ENCODE measurements at places on chromosomes 6 and 20. TPM values are rescaled to one million over a fixed set of nuclear protein-coding genes. Genes with fewer than 3 reads are reported as not detected.

The CNKSR3 gene
- total RNA-seq: 2.1 TPM

DNA sequence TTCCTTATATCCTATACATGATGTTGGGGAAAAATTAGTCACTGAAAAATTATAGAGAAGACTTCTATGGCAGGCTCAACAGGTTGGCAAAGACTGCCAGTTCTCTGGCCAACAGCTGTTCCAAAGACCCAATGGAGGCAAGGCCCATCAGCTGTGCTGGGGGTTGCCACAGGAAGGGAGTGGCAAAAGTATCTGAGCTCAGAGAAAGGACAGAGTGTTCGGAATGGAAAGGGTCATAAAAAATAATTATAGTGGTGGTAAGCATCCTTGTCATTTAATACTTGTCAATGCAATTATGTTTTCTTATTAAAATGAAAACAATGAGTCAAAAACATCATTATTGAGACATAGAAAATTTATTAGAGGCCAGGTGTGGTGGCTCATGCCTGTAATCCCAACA lies 36.1 kb downstream of the FASTKD5 start:
- H3K36me3 ChIP-seq: no peaks in the 10 kb centered on the region
- no peak overlapping the region for H3K27ac ChIP-seq
- H3K27me3 ChIP-seq: no peaks in the 10 kb centered on the region
- H3K4me1 ChIP-seq: no peaks in the 10 kb centered on the region

DNA sequence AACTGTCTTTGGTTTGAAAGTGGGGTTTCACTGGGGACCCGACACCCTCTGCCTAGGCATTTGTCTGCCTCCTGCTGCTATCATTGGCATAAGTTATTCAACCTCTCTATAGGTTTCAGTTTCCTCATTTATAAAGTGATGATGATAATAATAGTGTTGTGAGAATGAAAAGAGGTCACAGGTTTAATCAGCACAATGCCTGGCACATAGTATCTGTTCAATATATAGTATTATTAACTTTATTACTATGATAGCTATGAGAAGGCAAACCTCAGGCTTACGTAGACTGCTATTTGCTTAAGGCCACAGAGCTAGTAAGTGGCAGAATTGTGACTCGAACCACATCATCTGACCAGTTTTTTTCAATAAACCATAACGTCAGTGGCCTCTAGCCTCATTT lies 256.8 kb downstream of the CDKAL1 start:
- no peak for DNase-seq
- no peaks in the 10 kb centered on the region for H3K4me1 ChIP-seq
- no peaks in the 10 kb centered on the region for H3K27me3 ChIP-seq
- no peak overlapping the region for H3K27ac ChIP-seq

The LPIN3 gene
- total RNA-seq: 20.8 TPM

The PRRT1 gene
- 1.3 TPM for total RNA-seq

- no peak for DNase-seq
- peak overlapping the region; percentile 53 for H3K27ac ChIP-seq
- H3K36me3 ChIP-seq: no peaks in the 10 kb centered on the region
These were observed 113.9 kb downstream of the FYN start for GRCh38 chr6:111759331-111759835.

DNA sequence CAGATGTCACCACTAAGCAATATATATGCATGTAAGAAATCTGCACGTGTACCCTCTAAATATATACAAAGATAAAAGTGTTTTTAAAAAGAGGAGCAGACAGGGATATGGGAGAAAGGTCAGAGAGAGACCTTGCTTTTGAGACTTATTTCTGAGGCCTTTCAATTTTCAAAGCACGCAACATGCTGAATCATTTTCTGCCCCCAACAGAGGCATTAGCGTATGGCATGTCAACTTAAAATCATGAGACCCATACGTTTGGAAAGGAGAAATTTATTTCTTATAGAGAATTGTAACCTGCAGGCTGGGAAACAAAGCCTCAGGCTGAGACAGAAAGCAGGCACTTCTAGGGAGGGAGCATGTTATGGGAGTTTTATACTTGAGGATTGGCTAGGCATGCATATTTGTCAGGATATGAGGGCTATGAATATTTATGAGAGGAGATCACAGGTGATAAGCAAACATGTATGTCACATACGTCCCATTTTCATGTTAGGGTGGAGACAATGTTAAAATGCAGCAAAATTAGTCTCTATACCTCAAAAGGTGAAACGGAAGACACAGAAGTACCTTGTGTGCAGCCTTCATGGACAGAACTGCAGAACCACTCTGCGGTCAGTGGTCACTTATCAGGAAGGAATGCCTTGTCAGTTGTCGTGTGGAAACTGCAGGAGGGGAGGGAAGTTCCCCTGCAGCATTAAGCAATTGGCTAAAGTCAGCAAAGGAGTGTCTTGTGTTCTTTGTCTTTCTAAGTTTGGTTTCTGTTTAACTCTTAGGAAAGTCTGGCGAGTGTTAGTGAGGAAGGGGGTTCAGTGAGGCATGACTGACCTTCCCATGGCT lies 6.3 kb upstream of the GABRR2 start:
- H3K27me3 ChIP-seq: no peaks in the 10 kb centered on the region
- no peak for DNase-seq
- H3K36me3 ChIP-seq: no peaks in the 10 kb centered on the region
- H3K27ac ChIP-seq: no peak overlapping the region
- H3K4me1 ChIP-seq: no peaks in the 10 kb centered on the region

- peaks cover 31% of the 10 kb centered on the region for H3K4me1 ChIP-seq
- H3K4me3 ChIP-seq: peak overlapping the region; percentile 57
- H3K36me3 ChIP-seq: no peaks in the 10 kb centered on the region
- DNase-seq: no peak
These were observed 868 bp upstream of the SLC2A4RG start for GRCh38 chr20:63738687-63739129.

The DPPA5 gene
- not detected for total RNA-seq

- H3K4me3 ChIP-seq: no peak overlapping the region
- H3K27ac ChIP-seq: no peak overlapping the region
These were observed 74.1 kb downstream of the SLC35B3 start for GRCh38 chr6:8361259-8361658.

- H3K27ac ChIP-seq: no peak overlapping the region
- no peak for DNase-seq
- H3K27me3 ChIP-seq: no peaks in the 10 kb centered on the region
- H3K4me3 ChIP-seq: no peak overlapping the region
These were observed 98.5 kb downstream of the INSM1 start for GRCh38 chr20:20466341-20466879.

DNA sequence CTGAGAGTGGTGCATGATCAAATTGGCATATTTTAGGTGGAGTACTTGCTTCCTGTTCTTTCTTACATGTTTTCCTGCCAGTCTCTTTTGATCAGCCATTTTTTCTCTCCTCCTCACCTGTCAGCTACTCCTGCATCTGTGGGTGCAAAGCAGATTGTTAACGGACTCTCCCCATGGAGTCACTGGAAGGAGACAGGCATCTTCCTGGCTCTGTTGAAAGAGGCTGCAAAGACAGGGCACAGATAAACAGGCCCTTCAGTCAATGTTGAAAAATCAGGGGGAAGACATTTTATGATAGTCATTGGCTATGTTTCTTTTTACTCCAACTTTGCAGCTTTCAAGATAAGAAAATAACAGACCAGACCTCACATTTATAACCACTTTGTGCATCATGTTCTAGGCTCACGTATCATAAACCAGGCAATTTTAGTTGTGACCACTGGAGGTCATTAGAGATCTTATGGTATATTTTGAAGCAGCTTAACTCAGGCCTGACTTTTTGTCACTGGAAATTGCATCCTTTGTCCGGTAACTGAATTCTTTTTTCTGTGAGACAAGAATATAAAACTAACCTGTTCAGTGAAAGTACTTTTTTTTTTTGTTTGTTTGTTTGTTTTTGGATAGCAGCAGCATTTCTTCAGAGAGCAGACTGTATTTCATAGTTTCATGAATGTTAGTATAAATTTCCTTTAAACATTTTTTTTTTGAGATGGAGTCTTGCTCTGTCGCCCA lies 20.1 kb downstream of the ECT2L start:
- H3K4me3 ChIP-seq: no peak overlapping the region
- H3K27me3 ChIP-seq: no peaks in the 10 kb centered on the region
- peak overlapping the region; percentile 92 for H3K27ac ChIP-seq
- no peaks in the 10 kb centered on the region for H3K4me1 ChIP-seq
- no peak for DNase-seq

DNA sequence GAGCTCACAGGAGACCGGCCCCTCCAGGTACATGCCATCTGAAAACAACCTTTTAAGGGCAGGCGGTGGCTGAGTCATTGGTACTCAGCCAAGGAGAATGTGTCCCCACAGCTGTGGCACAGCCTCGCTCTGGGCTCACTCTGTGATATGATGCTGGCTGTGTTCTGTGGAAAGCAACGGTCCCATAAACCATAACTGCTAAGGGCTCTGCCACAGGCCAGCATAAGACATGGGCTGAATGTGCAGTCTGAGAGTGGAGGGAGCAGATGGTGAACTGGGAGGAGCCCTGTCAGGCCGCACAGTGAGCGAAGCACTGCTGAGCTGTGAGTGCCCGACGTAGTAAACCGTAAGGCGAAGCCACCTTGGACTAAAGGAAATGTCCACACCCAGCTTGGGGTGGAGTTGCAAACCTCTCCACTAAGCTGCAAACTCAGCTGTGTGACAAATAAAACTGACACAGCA lies 375.8 kb downstream of the THBS2 start:
- H3K36me3 ChIP-seq: no peaks in the 10 kb centered on the region
- DNase-seq: no peak
- H3K27me3 ChIP-seq: peaks cover 6% of the 10 kb centered on the region
- no peak overlapping the region for H3K4me3 ChIP-seq
- no peak overlapping the region for H3K27ac ChIP-seq

DNA sequence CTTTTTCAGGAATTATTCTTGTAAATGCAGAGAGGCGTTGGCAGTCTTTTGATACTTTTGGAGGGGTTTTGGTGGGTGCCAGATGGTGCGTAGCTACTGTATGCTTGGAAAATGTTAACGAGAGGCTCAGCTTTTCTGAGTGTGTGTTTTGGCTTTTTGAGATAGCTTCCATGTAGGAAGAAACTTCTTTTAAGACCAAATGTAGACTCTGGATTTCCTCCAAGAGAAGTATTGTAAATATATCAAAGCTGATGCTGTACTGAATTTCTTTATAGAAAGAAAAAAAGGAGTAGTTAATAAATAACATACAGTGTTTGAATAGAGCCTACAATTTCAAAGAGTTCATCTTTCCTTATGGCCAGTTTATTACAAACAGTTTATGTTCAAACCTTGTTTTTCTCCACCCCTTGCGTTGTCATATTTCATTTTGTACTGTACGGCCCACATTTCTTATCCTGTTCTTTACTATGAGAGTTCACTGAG lies 16.7 kb downstream of the TIAM2 start:
- H3K36me3 ChIP-seq: no peaks in the 10 kb centered on the region
- H3K27ac ChIP-seq: no peak overlapping the region
- no peak overlapping the region for H3K4me3 ChIP-seq
- no peaks in the 10 kb centered on the region for H3K27me3 ChIP-seq
- no peaks in the 10 kb centered on the region for H3K4me1 ChIP-seq

The HLA-DOA gene
- total RNA-seq: 3.3 TPM

DNA sequence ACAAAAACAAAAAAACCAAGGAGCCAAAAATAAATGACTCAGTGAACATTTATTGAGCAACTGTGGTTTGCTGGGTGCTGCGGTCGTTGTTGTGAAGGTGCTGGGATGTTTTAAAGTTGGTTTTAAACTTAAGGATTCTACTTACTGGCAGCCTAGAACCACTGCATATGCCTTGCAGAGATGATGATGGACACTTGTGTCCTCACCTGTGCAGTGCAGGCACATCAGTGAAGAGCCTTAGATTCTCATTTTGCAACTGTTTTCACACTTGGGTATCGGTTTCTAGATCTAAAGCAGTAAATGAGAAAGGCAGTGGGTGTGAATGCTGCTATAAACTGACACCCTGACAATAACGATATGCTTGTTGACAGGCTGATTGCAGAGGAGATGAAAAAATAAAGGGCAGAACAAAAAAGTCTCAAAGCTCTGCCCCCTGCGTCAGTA lies 68.8 kb downstream of the UTRN start:
- H3K27me3 ChIP-seq: no peaks in the 10 kb centered on the region
- H3K4me1 ChIP-seq: peaks cover 11% of the 10 kb centered on the region
- DNase-seq: no peak
- H3K27ac ChIP-seq: no peak overlapping the region
- no peak overlapping the region for H3K4me3 ChIP-seq

The SEC23B gene
- total RNA-seq: 57.7 TPM

DNA sequence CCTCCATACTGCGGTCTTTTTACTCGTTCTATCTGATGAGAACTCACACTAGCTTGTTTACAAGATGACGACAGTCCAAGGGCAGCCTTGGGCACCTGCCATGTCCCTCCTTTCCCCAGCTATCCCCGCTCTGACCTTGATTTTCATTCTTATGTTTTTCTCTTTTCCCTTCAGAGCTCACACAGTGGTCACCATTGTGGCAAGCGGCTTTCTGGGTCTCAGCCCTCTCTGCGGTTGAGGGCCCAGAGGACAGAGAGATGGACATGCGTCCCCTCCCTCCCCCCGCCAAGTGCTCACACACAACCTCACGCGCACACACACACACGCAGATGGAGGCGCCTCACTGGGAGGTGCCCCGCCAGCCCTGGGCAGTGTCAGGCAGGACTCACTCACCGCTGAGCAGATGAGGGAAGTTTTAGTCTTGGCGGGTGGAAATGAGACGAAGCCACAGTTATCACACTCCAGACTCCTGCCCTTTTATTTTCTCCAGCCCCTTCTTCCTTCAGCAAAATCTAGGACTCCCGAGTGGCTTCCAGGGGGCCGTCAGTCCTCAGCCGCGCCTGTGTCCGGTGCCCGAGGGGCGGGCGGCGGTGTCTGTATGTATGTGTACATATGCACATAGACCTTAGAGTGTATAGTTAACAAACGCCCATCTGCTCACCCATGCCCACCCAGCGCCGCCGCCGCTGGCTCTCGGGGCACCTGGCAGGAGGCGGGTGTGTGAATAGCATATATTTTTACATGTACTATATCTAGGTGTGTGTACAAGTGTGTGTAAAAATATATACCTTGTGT lies 13.8 kb upstream of the MYL9 start:
- H3K27me3 ChIP-seq: no peaks in the 10 kb centered on the region
- peaks cover 6% of the 10 kb centered on the region for H3K36me3 ChIP-seq
- H3K4me3 ChIP-seq: no peak overlapping the region
- DNase-seq: no peak

The MLN gene
- not detected for total RNA-seq

DNA sequence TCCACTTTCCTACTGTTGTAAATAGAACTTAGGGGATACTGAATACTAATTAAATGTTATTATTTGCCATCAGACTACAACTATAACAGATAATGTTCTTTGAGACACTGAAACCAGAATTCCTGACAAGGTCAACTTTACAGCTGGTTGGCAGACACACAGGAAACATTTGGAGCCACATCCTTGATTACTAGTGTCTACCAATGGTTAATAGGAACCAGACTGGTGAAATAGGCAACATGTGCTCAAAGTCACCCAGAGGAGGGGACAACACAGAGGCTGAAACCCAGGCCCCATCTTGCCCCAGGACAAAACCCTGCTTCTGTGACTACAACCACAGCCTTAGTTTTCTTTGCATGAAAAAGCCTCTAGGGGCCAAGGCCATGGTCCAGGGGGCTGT lies 47.8 kb upstream of the NT5E start:
- no peak overlapping the region for H3K4me3 ChIP-seq
- no peaks in the 10 kb centered on the region for H3K27me3 ChIP-seq
- H3K27ac ChIP-seq: no peak overlapping the region

- H3K36me3 ChIP-seq: no peaks in the 10 kb centered on the region
- no peak overlapping the region for H3K27ac ChIP-seq
- no peaks in the 10 kb centered on the region for H3K27me3 ChIP-seq
- no peak for DNase-seq
- no peaks in the 10 kb centered on the region for H3K4me1 ChIP-seq
These were observed 3.1 kb downstream of the RHAG start for GRCh38 chr6:49633541-49633940.

The ZMYND8 gene
- 40.6 TPM for total RNA-seq

GRCh38 chr6:49257549-49257948 lies 205.5 kb downstream of the MMUT start:
- H3K4me3 ChIP-seq: no peak overlapping the region
- H3K27me3 ChIP-seq: no peaks in the 10 kb centered on the region
- H3K4me1 ChIP-seq: no peaks in the 10 kb centered on the region
- H3K36me3 ChIP-seq: no peaks in the 10 kb centered on the region
- no peak for DNase-seq
- H3K27ac ChIP-seq: no peak overlapping the region

All from breast epithelium (tissue), 4 donors.